ENCODE measurements at places on chromosomes 5 and 9.

- DNase-seq, result no peak
These were observed 3.9 kb upstream of the ISCA1 start for GRCh38 chr9:86286278-86286677.

GRCh38 chr9:88191456-88191855 lies 53.2 kb upstream of the SPATA31C2 start:
- DNase-seq, result no peak

DNA sequence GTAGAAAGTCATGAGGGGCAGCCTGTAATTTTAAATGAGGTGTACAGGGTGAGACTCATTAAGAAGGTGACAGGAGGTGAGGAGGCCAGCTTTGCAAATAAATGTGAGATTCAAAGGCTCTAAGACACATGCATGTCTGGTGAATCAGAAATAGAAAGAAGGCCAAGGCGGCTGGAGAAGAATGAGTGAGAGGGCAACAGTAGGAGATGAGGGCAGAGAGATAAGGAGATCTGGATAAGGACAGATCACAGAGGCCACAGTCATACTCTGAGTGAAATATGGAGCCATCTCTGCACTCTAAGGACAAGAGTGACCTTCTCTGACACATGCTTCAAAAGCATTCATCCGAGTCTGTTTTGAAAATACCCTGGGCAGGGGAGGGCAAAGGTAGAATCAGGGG lies 90.7 kb downstream of the RAD23B start:
- no peak for DNase-seq

DNA sequence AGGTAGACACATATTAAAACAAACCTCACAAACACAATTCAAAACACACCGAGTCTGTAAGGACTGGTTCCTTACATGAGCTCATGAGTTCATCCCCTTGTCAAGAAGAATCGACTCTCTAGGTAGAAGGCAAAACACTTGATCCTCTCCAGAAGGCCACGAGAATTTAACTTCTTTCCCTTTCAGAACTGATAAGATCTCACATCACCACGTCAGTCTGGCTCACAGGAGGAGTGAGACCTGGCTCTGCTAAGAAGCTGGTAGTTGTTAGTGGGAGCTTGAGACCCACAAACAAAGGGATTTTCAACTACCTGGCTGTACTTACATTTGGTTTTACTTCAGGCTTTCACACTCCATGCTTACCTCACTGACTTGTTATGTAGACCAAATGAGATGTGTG lies 459.2 kb downstream of the ARHGEF28 start:
- no peak for DNase-seq

Data from foreskin keratinocyte (primary cell).